ENCODE measurements at places on chromosomes 4 and X.

DNA sequence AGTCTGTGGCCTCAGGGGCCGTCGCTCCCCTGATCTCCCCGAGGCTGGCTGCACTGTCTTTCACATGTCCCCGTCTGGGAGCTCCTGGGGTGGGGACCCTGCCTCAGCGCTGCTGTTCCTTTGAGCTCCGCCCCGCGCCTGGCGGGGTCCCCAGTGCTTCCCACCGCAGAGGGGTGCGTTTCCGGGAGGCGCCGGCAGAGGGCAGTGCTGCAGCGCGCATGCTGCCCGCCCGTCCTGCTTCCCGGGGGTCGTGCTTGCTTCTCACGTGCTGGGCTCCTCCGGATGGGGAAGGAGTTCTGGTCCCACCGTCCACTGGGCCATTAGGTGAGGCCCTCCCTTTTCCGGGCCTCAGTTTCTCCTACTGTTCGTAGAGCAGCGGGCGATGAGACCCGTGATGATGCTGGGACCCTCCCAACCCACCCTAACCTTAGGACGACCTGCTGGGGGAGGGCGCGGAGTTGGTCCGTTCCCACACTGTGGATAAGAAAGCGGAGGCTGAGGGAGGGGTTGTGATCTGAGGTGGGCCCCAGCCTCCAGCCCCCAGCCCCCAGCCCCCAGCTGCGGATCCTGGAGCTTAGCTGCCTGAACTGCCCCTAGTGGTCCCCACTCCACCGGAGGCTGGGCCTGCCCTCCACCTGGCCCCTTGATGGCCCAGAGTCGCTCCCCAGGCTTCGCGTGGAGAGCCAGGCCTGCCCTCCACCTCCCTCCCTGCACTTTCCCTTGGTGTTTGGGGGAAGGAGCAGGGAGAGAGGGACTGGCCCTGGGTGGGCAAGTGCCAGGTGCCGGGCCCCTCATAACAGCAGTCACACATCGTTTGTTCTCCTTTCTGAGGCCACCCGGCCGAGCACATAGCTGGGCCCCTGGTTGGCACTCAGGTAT lies 15.3 kb downstream of the CPZ start:
- no peaks in the 10 kb centered on the region for H3K4me1 ChIP-seq
- no peak overlapping the region for H3K27ac ChIP-seq
- H3K36me3 ChIP-seq = no peaks in the 10 kb centered on the region

DNA sequence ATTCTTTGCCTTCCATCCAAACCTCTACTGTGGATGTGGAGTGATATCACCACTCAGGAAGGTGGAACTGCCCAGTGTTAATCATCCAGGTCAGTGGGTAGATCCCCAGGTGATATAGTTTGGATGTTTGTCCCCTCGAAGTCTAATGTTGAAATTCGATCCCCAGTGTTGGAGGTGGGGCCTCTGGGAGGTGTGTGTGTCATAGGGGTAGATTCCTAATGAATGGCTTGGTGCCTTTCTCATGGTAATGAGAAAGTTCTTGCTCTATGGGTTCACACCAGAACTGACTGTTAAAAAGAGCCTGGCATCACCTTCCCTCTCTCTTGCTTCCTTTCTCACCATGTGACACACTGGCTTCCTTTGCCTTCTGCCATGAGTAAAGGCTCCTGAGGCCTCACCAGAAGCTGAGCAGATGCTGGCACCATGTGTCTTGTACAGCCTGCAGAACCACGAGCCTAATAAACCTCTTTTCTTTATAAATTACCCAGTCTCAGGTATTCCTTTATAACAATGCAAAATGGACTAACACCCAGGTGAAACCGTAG lies 6.8 kb upstream of the SOWAHB start:
- no peaks in the 10 kb centered on the region for H3K36me3 ChIP-seq
- no peak overlapping the region for H3K4me3 ChIP-seq
- H3K27me3 ChIP-seq = peaks cover 6% of the 10 kb centered on the region
- no peaks in the 10 kb centered on the region for H3K4me1 ChIP-seq
- no peak overlapping the region for H3K27ac ChIP-seq

GRCh38 chrX:6708041-6708440 lies 173.1 kb upstream of the VCX3A start:
- no peaks in the 10 kb centered on the region for H3K27me3 ChIP-seq
- H3K4me1 ChIP-seq = no peaks in the 10 kb centered on the region
- no peak for DNase-seq
- H3K4me3 ChIP-seq = no peak overlapping the region
- H3K27ac ChIP-seq = no peak overlapping the region
- no peaks in the 10 kb centered on the region for H3K36me3 ChIP-seq

DNA sequence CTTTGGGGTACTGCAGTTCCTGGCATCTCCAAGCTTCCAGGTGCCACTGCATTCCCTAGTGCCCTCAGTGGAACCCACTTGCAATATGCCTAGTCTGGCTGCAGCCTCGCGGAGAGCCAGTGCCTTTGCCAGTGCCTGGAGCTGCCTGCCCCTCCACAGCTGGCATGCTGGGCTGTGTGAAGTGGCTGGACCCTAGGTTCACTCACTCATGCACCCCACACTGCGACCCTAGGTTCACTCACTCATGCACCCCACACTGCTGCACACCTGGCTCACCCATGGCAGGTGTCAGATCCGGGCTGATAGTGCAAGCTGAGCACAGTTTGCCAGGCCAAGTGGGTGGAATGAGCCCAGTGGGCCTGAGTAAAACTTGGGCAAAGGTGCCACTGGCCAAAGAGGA lies 253.0 kb upstream of the NDST4 start:
- no peaks in the 10 kb centered on the region for H3K4me1 ChIP-seq
- no peaks in the 10 kb centered on the region for H3K36me3 ChIP-seq
- no peak overlapping the region for H3K4me3 ChIP-seq

GRCh38 chrX:150303386-150304097 lies 59.6 kb upstream of the MAMLD1 start:
- no peak for DNase-seq
- no peaks in the 10 kb centered on the region for H3K27me3 ChIP-seq
- H3K4me1 ChIP-seq = no peaks in the 10 kb centered on the region
- no peaks in the 10 kb centered on the region for H3K36me3 ChIP-seq
- H3K4me3 ChIP-seq = no peak overlapping the region

- H3K4me1 ChIP-seq = no peaks in the 10 kb centered on the region
- H3K27me3 ChIP-seq = no peaks in the 10 kb centered on the region
- DNase-seq = no peak
- H3K27ac ChIP-seq = no peak overlapping the region
Observed at GRCh38 chrX:39614680-39614998, 483.1 kb downstream of the BCOR start.

DNA sequence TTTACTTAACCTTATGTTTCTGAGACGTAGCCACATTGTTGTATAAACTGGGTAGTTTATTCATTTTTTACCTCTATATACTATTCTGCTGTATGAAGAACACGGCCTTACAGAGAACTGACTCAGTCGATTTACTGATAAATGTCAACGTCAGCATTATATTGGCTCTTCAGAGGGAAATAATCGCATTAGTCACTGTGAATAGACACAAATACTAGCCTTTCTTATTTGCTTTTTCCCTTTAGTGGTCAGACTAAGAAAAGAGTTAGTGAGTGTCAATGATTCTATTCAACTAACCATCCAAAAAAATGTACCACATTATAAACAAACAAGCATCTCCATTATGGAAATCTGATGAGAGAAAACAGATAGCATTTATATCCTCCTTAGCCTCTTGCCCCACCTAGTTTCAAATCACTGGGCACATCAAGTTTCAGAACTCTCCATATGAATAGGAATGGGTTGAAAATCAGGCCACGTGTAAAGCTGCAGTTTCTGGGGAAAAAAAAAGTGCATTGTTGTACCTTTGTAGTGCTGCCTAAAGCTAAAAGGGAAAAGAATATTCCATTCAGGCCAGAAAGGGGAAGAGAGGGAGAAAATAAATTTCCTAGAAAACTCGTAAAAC lies 146.7 kb upstream of the VCX3A start:
- H3K27ac ChIP-seq = no peak overlapping the region
- DNase-seq = no peak
- no peaks in the 10 kb centered on the region for H3K36me3 ChIP-seq

DNA sequence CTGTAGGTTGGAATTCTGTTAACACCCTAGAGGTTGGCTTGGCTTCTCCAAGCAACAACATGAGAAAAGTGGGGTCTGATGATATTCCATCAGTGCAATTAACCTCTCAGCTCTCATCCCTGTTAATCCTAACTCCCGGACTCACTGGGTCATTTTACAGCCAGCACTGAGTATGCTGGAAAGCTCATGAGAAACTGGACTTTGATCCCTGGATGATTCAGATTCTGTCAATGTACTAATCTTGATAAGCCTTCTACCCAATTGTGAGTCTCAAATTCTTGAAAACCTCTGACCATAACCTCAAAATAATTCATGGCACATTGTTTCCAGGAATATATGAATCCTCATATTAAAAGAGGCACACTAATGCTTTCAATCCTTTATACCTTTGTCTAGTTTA lies 244.3 kb upstream of the DCAF8L1 start:
- no peak for DNase-seq
- no peak overlapping the region for H3K27ac ChIP-seq
- H3K4me3 ChIP-seq = no peak overlapping the region
- H3K36me3 ChIP-seq = no peaks in the 10 kb centered on the region
- no peaks in the 10 kb centered on the region for H3K4me1 ChIP-seq
- H3K27me3 ChIP-seq = no peaks in the 10 kb centered on the region

GRCh38 chr4:54837576-54838140 lies 179.9 kb downstream of the KIT start:
- no peak overlapping the region for H3K4me3 ChIP-seq
- DNase-seq = no peak
- no peaks in the 10 kb centered on the region for H3K36me3 ChIP-seq
- H3K4me1 ChIP-seq = no peaks in the 10 kb centered on the region

GRCh38 chr4:111066447-111066846 lies 443.6 kb upstream of the PITX2 start:
- H3K27ac ChIP-seq = no peak overlapping the region
- DNase-seq = no peak
- H3K27me3 ChIP-seq = no peaks in the 10 kb centered on the region
- H3K4me1 ChIP-seq = no peaks in the 10 kb centered on the region
- no peak overlapping the region for H3K4me3 ChIP-seq

GRCh38 chr4:141926406-141926805 lies 290.0 kb downstream of the IL15 start:
- H3K27ac ChIP-seq = no peak overlapping the region
- no peaks in the 10 kb centered on the region for H3K27me3 ChIP-seq

DNA sequence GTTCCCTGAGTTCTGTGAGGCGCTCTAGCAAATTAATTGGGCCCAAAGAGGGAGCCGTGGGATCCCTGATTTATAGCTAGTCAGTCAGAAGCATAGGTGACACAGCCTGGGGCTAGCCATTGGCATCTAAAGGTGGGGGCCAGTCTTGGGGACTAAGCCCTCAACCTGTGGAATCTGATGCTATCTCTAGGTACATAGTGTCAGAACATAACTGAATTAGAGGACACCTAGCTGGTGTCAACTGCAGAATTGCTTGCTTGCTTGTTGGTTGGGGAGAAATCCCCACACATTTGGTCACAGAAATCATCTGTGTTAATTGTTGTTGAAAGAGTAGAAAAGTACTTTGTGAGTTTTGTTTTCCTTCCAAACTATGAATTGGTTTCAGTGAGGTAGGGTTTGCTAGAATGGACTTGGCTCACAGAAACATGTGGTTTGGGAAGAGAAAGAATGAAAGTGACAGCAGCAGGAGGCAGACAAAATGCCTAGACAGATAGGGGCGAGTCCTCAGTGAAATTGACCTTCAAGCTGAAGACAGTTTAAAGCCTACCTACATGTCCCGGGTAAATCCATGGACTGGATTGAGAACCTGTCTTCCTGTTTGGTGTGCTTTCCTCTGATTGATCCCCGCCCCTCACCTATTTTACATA lies 12.8 kb upstream of the GPR82 start:
- no peaks in the 10 kb centered on the region for H3K27me3 ChIP-seq
- H3K36me3 ChIP-seq = no peaks in the 10 kb centered on the region
- peaks cover 2% of the 10 kb centered on the region for H3K4me1 ChIP-seq

DNA sequence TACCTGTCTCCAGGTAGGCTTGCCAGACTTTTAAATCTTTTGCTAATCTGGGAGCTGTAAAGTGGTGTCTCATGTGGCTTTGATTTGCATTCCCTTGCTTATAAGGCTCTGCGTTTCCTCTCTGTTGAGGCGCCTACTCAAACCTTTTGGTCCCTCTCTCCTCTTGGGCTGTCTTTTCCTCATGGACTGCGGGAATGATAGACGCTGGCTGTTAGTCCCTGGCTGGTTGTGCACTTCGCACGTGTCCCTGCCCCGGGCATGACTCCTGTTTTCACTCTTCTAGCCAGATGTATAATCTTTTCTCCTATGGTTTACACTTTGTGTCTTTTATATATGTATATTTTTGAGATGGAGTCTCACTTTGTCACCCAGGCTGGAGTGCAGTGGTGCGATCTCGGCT lies 39.7 kb downstream of the RGS12 start:
- no peak overlapping the region for H3K27ac ChIP-seq
- no peak for DNase-seq
- H3K36me3 ChIP-seq = no peaks in the 10 kb centered on the region
- no peaks in the 10 kb centered on the region for H3K4me1 ChIP-seq

DNA sequence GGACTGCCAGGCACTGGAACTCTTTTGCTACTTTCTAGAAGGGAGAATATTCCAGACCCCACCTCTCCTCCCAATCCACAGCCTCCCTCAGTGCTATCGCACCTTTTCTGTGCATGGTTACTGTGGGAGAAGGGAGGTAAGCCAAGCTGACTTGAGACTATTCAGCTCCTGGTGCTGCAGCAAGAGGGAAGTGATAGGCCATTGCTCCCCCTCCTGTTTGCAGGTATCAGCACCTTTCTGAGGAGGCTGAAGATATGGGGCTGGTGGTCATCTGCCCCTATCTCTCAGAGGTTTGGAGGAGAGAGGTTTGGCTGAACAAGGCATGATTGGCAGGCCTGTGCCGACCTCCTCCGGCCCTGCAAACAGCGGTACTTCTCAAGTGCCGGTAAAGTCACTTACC lies 103.3 kb upstream of the GATB start:
- no peaks in the 10 kb centered on the region for H3K36me3 ChIP-seq
- no peak overlapping the region for H3K27ac ChIP-seq
- no peaks in the 10 kb centered on the region for H3K4me1 ChIP-seq
- H3K27me3 ChIP-seq = no peaks in the 10 kb centered on the region
- H3K4me3 ChIP-seq = no peak overlapping the region
- no peak for DNase-seq

GRCh38 chrX:20329435-20329834 lies 62.7 kb upstream of the RPS6KA3 start:
- no peaks in the 10 kb centered on the region for H3K36me3 ChIP-seq
- no peaks in the 10 kb centered on the region for H3K27me3 ChIP-seq
- H3K4me3 ChIP-seq = no peak overlapping the region
- H3K27ac ChIP-seq = no peak overlapping the region
- no peaks in the 10 kb centered on the region for H3K4me1 ChIP-seq
- no peak for DNase-seq

DNA sequence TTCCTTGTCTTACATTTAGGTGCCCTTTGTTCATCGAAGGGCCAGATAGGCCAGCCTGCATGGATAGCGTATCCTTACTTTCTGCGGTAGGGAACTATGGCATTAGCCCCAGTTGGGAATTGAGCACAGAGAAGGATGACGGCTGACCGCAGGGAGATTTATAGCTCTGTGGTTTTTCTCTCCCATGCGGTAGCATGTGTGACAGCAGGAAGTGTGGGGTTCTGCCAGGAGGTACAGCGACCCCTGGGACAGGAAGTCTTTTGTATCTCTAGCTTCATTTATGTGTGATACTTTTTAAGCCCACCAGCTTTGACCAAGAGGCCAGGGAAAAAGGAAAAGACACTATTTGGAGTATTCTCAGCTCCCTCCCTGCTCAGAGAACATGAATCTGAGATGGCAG lies 33.1 kb downstream of the GAB3 start:
- no peaks in the 10 kb centered on the region for H3K27me3 ChIP-seq
- peaks cover 48% of the 10 kb centered on the region for H3K4me1 ChIP-seq
- H3K4me3 ChIP-seq = no peak overlapping the region

- no peak for DNase-seq
- H3K36me3 ChIP-seq = peaks cover 8% of the 10 kb centered on the region
- H3K4me3 ChIP-seq = no peak overlapping the region
- H3K4me1 ChIP-seq = no peaks in the 10 kb centered on the region
- no peaks in the 10 kb centered on the region for H3K27me3 ChIP-seq
- H3K27ac ChIP-seq = no peak overlapping the region
Observed at GRCh38 chr4:42412251-42412650, 15.0 kb downstream of the SHISA3 start.
